ENCODE measurements at places on chromosomes 7 and 10.

DNA sequence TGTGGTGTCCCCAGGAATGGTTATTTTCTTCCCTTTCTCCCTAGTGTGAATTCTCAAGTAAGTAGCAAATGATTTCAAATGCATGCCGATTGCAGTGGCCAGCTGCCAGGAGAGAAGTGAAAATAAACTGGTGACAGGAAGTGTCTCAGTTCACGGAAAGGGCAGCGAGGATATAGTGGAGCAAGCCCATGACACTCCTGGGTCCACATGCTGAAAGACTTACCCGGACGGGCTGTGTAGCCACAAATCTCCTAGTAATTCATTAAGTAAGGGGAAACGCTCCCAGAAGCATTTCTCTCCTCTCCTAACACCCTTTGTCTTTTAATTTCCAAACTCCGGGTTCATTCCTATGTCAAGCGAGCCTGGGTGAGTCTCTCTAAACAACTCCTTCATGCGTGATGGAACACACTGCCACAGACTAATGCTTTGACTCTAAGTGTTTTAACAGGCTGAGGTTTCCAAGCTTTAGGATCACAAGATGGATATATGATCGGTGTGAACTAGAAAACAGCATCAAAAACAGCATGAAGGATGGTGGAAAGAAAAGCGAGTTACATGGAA lies 125.6 kb downstream of the CYP26A1 start:
- no peaks in the 10 kb centered on the region for H3K36me3 ChIP-seq
- peak overlapping the region; percentile 63 for H3K4me3 ChIP-seq
- no peak overlapping the region for H3K27ac ChIP-seq
- peaks cover 6% of the 10 kb centered on the region for H3K4me1 ChIP-seq
- peak; percentile 73 for DNase-seq

DNA sequence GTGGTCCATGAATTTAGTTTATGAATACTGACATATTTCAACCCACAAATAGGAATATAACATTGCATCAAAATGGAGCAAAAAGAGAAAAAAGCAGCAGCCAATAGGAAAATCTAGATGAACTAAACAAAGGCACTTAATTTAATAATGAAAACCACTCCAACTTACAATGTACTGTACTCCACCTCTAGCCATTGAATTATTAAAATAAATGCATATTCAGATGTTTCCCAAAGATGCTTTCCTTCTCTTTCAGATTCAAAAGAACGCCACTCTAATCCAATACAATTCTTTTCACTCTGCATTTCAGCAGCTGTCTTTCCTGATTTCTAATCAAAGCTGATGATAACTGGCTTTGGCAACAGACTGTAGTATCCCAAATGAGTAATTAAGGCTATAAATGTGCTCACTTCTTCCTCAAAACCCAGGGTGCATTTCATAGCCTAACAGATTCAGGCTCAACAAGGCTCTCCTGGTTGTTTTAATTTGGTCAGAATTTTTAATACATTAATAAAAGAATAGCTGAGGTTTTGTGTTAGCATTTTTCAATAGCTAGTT lies 577.1 kb downstream of the PARD3 start:
- peaks cover 18% of the 10 kb centered on the region for H3K4me1 ChIP-seq
- H3K27me3 ChIP-seq: no peaks in the 10 kb centered on the region
- no peak overlapping the region for H3K27ac ChIP-seq
- H3K4me3 ChIP-seq: peak overlapping the region; percentile 13

DNA sequence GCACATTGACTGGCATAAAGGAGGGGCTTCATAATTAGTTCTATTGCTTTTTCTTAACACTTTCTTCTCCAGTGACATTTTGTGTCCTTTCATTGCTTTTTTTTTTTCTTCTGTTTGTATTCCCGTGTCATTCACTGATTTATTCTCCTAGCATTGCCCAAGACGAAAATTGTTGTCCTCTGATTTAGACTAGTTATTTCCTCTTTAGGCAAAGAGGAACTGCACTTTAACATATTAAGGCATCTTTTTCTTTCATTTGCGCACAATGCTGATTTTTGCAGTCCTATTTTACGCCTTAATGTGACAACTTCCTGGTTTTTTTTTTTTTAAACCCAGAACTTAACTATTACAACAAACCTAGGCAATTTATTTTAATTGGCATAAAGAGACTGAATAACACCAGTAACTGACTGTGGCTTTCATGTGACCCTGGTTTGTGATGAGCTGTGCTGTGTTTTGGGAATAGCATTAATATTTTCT lies 39.7 kb downstream of the ARID5B start:
- H3K27me3 ChIP-seq: no peaks in the 10 kb centered on the region
- H3K27ac ChIP-seq: no peak overlapping the region
- no peaks in the 10 kb centered on the region for H3K36me3 ChIP-seq
- no peaks in the 10 kb centered on the region for H3K4me1 ChIP-seq
- no peak for DNase-seq

DNA sequence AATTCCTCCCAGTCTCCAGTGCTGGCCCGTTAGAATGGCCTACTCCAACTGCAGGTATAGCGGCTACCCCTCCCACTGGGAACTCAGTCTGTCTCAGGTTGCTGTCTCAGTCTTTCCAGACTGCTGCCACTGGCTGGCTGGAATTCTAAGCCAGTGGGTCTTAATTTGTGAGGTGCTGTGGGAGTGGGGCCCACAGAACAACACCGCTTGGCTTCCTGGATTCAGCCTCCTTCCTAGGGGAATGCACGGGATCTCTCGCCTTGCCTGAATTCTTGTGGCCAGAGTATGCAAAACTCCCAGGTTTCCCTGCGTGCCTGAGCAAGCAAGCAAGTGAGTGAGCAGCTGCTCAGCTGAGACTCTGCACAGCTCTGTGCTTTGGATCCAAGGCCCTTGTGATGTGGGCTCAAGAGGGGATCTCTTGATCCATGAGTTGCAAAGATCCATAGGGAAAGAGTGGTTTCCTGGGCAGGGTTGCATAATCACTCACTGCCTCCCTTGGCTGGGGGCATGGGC lies 41.5 kb upstream of the GPR141 start:
- no peaks in the 10 kb centered on the region for H3K36me3 ChIP-seq
- DNase-seq: peak; percentile 68
- no peaks in the 10 kb centered on the region for H3K4me1 ChIP-seq
- H3K27ac ChIP-seq: no peak overlapping the region
- H3K4me3 ChIP-seq: no peak overlapping the region
- H3K27me3 ChIP-seq: no peaks in the 10 kb centered on the region

DNA sequence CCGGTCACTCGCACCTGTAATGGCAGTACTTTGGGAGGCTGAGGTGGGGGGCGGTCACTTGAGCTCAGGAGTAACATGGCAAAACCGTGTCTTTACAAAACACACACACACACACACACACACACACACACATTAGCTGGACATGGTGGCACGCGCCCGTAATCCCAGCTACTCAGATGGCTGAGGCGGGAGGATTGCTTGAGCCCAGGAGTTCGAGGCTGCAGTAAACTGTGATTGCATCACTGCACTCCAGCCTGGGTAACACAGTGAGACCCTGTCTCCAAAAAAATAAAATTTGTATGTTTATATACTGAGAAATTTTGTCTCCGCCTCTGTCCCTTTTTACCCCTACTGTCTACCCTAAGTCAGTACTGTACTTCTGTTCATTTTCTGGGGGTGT lies 86.6 kb downstream of the CUX1 start:
- no peak overlapping the region for H3K27ac ChIP-seq
- no peaks in the 10 kb centered on the region for H3K27me3 ChIP-seq
- H3K4me1 ChIP-seq: peaks cover 2% of the 10 kb centered on the region
- H3K36me3 ChIP-seq: peaks cover 11% of the 10 kb centered on the region
